ENCODE measurements at places on chromosomes 3 and 15.

DNA sequence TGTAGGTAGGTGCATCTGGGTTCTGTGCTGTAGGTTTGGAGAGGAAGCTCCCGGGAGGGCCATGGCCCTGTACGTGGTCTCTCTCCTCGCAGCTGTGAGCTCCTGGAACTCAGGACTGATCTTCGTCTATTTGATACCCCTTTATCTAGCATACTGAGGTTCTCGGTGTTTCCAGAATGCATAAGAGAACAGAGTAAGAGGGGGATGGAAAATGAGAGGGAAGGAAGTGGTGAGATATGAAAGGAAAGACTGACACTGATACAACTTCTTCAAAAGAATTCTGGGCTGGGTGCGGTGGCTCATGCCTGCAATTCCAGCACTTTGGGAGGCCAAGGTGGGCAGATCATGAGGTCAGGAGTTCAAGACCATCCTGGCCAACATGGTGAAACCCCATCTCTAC is 90.7 kb downstream of the CHRD start:
- no peak for DNase-seq

DNA sequence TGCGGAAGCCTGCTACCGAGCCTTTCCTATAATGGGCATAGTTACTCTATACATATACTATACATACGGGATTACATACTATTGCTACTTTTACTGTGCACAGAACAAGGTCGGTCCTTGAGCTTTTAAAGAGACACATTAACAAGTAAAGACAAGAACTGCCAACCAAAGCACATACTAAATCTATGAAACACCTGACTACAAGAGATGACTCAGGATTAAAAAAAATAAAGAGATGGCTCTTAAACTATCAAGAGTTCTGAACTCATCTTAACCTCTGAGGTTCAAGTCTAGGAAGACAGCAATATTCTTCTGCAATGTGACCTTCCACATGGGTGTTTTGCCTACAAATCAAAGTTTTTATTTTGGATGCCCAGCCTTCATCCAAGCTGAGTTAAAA is 106.8 kb downstream of the TNIK start:
- DNase-seq = no peak

DNA sequence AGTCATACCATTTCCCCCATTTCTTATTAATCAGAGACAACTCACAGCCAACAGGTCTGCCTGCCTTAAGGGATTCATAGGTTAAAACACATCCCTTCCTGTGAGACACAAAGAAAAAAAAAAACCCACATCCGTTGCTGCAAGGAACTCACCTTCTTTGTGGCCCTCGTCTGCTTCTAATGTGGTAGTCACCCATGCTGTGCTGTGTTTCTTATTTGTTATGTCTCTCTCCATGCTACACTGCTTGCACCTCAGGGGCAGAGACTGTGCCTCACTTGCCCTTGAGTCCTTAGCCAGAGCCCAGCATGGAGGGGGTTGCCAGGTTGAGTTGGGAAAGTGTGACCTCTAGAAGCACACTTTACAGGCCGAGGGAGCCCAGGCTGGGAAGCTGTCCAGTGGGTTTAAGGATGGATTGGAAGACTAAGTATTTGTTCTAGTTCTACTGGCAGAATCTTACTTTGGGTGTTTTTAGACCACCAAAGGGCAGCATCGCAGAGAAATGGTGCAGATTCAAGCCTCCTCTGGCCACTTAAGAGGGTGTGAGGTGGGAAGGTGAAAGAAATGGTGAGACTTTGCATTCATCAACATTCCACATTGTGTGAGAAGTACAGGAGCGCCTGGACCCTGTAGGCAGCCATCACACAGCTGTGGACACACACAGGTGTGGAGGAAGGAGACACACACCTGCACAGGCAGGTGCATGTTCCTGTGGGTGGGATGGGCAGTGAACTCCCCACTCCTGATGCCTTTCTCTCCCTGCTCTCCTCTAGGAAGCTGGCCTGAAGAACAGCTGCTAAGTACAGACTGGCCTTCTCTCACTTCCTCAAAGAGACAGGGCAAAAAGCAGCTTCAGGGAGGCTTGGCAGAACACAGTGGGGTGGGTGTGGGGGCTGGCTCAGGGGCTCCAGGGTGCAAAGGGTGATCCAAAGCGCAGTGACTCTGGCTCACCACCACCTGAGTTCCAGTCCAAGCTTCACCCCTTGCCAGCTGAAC is 48.8 kb downstream of the GLB1 start:
- DNase-seq = no peak

DNA sequence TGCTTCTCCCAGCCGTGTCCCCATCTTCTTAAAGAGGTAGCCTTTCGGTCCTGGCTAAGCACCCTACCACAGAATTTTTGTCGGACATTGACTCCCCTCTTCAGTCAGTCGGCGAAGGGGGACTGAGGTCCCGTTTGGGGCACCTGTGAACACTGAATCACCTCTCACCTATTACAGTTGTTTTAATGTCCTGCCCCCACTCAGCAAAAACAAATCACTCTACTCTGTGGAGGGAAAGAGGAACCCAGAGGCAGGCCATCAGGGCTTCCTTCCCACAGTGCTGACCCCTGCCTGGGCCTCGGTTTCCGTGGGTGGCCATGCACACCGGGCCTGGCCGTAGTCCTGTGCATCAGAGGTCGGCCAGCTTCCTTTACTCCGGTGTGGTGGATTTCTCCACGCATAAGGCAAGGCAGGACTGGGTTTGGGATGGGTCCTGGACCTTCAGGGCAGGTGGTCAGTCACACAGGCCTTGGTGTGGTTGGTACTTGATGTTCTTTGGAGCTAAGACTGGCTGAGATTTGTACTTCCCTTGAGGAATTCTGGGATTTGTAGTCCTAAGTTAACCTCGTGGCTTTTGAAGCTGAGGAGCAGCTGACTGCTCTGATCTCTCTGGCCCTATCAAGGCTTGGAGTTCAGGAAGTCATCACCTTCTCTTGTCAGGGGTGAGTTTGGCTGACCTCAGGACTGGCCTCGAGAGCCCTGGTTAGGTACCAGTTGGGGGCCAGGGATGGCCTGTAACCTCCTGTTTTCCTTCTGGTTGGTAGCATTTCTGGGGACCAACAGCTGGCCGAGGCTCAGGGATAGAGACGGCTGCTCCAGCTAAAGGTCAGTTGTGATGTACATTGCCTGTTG is 627 bp upstream of the FAM131A start:
- DNase-seq = no peak

DNA sequence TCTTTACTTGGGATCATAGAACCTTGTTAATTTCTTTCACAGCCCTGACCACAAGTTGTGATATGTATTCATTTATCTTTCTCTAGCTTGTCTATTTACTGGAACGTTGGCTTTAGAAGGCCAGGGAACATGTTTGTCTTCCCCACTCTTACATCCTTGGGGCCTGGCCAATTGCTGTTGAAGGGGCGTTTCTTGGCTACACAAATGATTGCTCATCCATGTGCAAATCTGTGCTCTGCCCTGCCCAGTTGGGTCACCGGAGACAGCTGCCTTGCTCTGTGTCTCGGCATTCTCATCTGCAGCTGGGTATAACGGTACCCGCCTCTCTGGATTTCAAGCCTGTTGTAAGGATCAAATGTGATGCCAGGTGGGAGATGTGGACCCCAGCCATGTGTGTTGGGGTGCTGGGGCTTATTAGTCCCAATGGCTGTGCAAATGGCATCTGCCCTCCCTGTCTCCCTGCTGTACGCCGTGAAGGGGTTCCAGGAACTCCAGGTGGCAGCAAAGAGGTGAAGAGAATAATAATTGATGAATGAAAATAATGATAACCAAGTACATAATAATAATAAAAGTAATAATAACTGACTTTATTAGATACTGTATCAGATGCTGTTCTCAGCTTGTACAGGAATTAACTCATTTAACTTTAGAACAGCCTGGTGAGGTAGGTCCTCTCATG is 24.0 kb upstream of the TLE3 start:
- DNase-seq = no peak

GRCh38 chr15:85625856-85626255 is 168.9 kb downstream of the KLHL25 start:
- DNase-seq = no peak

GRCh38 chr3:144429719-144430121 is 458.1 kb downstream of the DIPK2A start:
- no peak for DNase-seq

- no peak for DNase-seq
Measured at GRCh38 chr15:58444658-58445332, 13.0 kb downstream of the LIPC start.

All from NCI-H1417 (cell line).